NCI-H2029 treated with DMSO at 0.1 percent for 48 hours (cell line): ENCODE measurements at places on chromosomes 12 and 14.

GRCh38 chr14:99817331-99817730 is 24.1 kb downstream of the EML1 start:
- DNase-seq: no peak

DNA sequence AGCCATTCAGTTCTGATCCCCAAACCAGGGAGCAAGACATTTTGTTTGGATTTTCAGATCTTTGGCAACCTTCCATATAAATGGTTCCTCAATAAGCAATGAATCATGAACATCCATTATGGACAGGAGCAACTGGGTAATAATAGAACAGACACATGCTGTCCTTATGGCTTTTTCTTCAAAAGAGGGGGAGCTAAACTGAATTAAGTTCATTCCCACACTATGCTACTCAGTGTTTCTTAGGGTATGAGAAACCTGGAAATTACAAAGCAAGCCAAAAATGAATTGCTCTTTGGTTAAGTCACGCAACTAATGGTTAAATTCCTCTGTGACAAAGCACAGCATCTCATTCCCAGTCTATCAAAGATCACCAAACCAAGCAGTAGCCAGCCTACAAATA is 51.0 kb downstream of the PTGER2 start:
- DNase-seq: no peak

- DNase-seq: no peak
These were observed 267.3 kb upstream of the PDE3A start for GRCh38 chr12:20101046-20101445.

- peak; percentile 34 for DNase-seq
These were observed 8.0 kb upstream of the CERS5 start for GRCh38 chr12:50174971-50175715.

GRCh38 chr12:2297658-2298057 is 244.9 kb downstream of the CACNA1C start:
- DNase-seq: no peak

DNA sequence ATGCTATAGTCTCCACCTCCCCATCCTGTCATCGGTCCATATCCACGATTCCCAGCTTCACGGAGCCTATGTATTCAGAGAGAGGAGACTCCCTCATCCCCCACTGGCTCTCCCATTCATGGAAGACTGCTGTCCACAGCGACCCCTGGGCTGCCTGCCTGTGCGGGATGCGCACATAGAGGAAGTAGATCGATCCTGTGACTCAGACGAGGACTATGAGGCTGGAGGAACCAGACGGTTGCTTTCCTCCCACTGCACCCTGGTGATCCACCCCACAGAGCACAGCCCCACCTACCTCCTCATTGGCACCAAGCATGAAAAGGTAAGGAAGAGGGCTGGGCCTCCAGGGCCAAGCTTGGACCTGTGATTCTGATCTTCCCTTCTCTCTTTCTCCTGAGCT is 24.4 kb downstream of the PIGH start:
- no peak for DNase-seq

- no peak for DNase-seq
These were observed 160.0 kb upstream of the FBXO33 start for GRCh38 chr14:39592116-39592789.

- no peak for DNase-seq
These were observed 1375.2 kb upstream of the TMEM132C start for GRCh38 chr12:126891789-126892188.

DNA sequence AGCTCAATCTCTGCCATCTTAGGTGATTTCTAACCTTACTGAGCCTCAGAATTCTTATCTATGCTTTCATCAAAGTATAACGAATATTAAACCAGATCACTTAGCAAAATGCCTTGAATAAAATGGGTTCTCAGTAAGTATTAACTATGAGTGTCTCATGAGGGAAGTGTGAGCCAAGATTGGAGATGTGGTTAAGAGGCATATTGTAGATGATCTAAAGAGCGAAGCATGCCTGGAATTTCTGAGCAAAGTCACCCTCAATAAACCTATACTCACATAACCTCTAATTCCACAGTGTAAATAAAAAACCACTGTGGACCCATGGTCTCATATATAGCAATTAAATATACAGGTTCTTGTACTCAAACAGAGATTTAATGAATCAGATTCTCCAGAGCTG is 193.1 kb upstream of the FSCB start:
- no peak for DNase-seq

- DNase-seq: no peak
These were observed 303.6 kb upstream of the GARIN6 start for GRCh38 chr12:99343960-99344359.

DNA sequence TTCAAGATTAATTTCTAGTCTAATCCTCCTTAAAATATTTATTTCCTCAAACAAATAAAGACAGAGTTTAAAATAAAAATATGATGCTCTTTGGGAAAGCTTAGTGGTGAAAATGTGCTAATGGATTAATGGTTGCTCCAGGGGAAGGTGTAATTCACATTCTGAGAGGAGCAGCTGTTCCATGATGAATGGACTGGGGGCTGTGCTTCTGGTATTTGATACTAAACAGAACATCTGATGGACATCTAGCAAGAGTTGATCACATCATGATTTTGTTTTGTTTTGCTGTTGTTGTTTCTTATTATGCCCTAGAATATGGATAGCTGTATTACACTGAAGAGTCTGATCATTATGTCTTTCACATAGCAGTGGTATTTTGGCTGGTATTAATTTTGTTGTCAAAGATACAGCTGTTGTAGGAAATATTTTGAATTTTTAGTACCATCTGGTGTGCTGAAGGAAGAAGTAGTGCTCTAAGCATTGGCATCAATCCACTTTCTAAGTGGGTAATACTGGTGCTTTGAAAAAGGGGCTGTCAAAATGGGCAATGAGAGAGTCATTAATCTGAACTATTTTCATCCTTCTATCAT is 296.4 kb downstream of the ADAMTS20 start:
- no peak for DNase-seq
